Activated T-helper 2 cell treated with anti-CD3 and anti-CD28 coated beads, Interferon-gamma antibody, Interleukin-2, Interleukin-4, amounts not matched to agents 10 μg/mL and 5 μg/mL and 100 μg/mL, durations not matched to agents 14 hours and 24 hours and 36 hours (primary cell): ENCODE measurements at places on chromosomes 4 and X. TPM values are rescaled to one million over a fixed set of nuclear protein-coding genes. Genes with fewer than 3 reads are reported as not detected.

The GLRA3 gene
- total RNA-seq, result not detected in 2 replicates

The STAG2 gene
- 105 and 106 TPM in 2 replicates for total RNA-seq

The PLK4 gene
- 47.4 and 50.1 TPM in 2 replicates for total RNA-seq

The PAGE4 gene
- not detected in 2 replicates for total RNA-seq

The GCNA gene
- 3.4 and 3.5 TPM in 2 replicates for total RNA-seq
